Ascending aorta (tissue), 2 donors: ENCODE measurements at places on chromosomes 3 and 15.

- DNase-seq, result no peak
Observed at GRCh38 chr3:171563298-171563697, 103.1 kb upstream of the TNIK start.

DNA sequence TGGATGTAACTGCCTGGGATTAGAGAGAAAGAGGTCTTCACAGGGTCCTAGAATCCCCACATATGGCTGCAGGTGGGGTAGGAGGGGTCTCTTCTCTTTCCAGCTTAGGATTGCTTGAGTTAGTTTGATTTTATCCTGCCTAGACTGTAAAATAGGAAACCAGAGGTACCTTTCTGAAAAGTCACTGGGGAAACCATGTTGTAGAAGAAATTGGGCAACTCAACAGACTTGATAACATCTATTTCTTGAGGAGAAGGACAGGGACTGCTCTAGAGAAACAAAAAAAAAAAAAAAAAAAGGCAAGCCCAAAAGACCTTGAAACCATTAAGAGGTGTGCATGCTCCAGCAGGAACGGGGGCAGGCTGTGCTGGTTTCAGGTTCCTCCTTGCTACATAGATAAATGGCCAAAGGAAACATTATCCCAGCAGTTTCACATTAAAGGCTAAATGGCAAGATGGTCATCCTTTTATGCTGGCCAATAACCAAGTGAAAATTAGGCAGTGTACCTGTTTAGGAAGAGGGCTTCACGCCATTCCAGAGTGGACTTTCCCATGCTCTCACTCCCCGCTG is 116.1 kb downstream of the ALDH1A2 start:
- DNase-seq, result no peak

DNA sequence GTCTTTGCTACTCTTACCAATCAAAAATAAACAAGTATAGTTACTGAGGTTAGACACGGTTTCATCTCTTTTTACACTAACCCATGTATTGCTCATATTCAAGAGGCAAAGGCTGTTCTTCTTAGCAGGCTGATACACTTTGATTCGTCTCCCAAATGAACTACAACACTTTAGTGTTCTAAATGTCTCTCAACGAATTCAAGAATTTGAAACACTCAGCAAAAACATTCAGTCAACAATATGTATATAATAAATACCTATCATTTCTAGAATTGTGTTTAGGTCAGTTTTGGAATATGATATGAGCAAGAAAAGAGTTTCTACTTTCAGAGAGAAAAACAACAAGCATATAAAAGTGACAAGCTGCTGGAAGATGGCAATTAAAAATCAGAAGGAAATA is 669.6 kb upstream of the DPPA4 start:
- DNase-seq, result no peak

DNA sequence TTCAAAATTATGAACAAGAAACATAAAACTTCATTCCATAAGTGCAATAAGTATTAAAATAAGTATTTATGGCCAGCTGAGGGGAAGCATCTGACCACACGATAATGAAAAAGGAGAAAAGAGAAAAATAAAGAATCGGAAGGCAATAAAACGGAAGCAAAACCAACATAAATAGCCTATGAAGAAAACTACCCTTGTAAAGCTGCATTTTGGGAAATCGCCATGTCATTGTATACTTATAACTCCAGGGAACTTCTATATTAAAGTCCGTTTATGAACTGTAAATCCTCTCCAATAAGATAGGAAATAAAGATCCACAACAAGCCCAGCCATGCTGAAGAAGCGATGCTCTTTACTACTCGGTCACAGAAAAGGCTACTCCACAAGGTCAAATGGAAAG is 47.7 kb downstream of the MORC1 start:
- DNase-seq, result no peak
